ENCODE measurements at places on chromosomes 2 and 18. TPM values are rescaled to one million over a fixed set of nuclear protein-coding genes. Genes with fewer than 3 reads are reported as not detected.

- no peak overlapping the region for H3K4me3 ChIP-seq
- DNase-seq, result no peak
- no peaks in the 10 kb centered on the region for H3K27me3 ChIP-seq
These were observed 18.6 kb upstream of the CNDP1 start for GRCh38 chr18:74515620-74516231.

- no peaks in the 10 kb centered on the region for H3K27me3 ChIP-seq
- no peak for DNase-seq
- no peaks in the 10 kb centered on the region for H3K36me3 ChIP-seq
- H3K4me1 ChIP-seq, result peaks cover 5% of the 10 kb centered on the region
- no peak overlapping the region for H3K4me3 ChIP-seq
These were observed 96.2 kb upstream of the SNTG2 start for GRCh38 chr2:854460-854859.

- H3K4me3 ChIP-seq, result no peak overlapping the region
- H3K27ac ChIP-seq, result no peak overlapping the region
- no peaks in the 10 kb centered on the region for H3K27me3 ChIP-seq
- H3K36me3 ChIP-seq, result no peaks in the 10 kb centered on the region
- no peaks in the 10 kb centered on the region for H3K4me1 ChIP-seq
These were observed 456.3 kb downstream of the DLGAP1 start for GRCh38 chr18:3998698-3999333.

Gene CAPN14
- total RNA-seq, result 0.92 TPM

- no peak overlapping the region for H3K27ac ChIP-seq
- H3K36me3 ChIP-seq, result no peaks in the 10 kb centered on the region
- no peak overlapping the region for H3K4me3 ChIP-seq
- no peaks in the 10 kb centered on the region for H3K4me1 ChIP-seq
These were observed 33.8 kb downstream of the INSIG2 start for GRCh38 chr2:118121986-118122524.

DNA sequence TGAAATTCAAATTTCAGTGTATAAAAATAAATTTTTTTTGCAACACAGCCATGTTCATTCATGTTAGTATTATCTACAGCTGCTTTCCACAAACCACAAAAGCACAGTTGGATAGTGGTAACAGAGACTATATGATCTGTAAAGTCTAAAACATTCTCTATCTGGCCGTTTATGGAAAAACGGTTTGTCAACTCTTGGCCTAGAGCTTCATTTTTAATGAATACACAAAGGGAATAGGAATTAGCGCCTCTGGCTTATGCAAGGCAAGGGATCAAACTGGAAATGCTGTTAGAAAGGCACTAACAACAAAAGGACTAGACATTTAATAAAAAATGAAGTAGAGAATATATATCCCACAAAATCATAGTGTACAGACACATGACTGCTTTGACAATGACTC is 211.9 kb downstream of the EXOC6B start:
- H3K36me3 ChIP-seq, result no peaks in the 10 kb centered on the region
- H3K27ac ChIP-seq, result no peak overlapping the region
- no peak overlapping the region for H3K4me3 ChIP-seq
- DNase-seq, result no peak
- H3K27me3 ChIP-seq, result no peaks in the 10 kb centered on the region

DNA sequence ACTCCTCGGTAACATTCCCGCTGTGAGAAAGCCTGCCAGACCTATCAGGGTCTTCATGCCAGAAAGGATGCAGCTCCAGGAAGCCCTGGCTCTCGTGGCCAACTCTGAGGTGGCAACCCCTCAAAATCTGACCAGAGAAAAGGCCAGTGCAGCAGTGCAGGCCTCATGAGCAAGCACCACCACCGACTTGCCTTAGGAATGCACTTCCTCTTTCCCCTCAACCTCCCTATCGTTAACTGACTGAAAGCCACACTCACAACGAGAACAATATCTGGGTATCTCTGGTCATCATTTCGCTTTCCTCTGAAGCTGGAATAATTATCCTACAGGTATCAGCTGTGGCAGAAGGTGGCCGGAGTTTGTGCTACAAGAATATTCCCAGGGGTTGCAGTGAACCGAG is 101.4 kb upstream of the POU3F3 start:
- no peak overlapping the region for H3K4me3 ChIP-seq
- no peaks in the 10 kb centered on the region for H3K4me1 ChIP-seq
- no peak for DNase-seq
- H3K27ac ChIP-seq, result no peak overlapping the region
- H3K36me3 ChIP-seq, result no peaks in the 10 kb centered on the region

Gene ITGA6
- 179 TPM for total RNA-seq

Gene VIL1
- total RNA-seq, result 0.22 TPM

- H3K27ac ChIP-seq, result no peak overlapping the region
- H3K4me1 ChIP-seq, result no peaks in the 10 kb centered on the region
- H3K4me3 ChIP-seq, result no peak overlapping the region
- no peaks in the 10 kb centered on the region for H3K36me3 ChIP-seq
These were observed 365.3 kb downstream of the RND3 start for GRCh38 chr2:150122156-150122555.

GRCh38 chr2:148796735-148797512 is 78.1 kb upstream of the KIF5C start:
- no peaks in the 10 kb centered on the region for H3K27me3 ChIP-seq
- DNase-seq, result no peak
- H3K4me1 ChIP-seq, result no peaks in the 10 kb centered on the region
- no peak overlapping the region for H3K27ac ChIP-seq
- no peak overlapping the region for H3K4me3 ChIP-seq

DNA sequence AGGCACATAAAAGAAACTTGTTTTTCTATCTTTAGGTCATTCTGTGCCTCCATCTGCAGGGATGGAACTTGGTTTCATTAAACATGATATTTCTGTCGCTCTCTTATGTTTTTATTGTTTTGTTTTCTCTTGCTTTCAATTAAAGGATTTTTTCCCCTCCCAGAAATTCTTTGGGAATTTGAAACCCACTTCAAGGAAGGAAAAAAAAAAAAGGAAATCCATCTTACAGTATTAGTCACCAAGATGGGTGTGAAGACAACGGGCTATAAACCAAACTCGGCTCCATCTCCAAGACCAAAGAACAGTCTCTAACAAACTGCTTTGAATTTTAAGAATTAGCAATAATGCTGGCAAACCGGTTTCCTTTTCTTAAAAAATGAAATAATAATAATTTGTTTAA is 244.1 kb downstream of the BCL11A start:
- H3K27me3 ChIP-seq, result no peaks in the 10 kb centered on the region
- no peaks in the 10 kb centered on the region for H3K4me1 ChIP-seq
- no peak overlapping the region for H3K4me3 ChIP-seq
- no peaks in the 10 kb centered on the region for H3K36me3 ChIP-seq
- DNase-seq, result no peak
- no peak overlapping the region for H3K27ac ChIP-seq

Gene LBX2
- 0.44 TPM for total RNA-seq

Gene SOWAHC
- total RNA-seq, result 0.89 TPM

DNA sequence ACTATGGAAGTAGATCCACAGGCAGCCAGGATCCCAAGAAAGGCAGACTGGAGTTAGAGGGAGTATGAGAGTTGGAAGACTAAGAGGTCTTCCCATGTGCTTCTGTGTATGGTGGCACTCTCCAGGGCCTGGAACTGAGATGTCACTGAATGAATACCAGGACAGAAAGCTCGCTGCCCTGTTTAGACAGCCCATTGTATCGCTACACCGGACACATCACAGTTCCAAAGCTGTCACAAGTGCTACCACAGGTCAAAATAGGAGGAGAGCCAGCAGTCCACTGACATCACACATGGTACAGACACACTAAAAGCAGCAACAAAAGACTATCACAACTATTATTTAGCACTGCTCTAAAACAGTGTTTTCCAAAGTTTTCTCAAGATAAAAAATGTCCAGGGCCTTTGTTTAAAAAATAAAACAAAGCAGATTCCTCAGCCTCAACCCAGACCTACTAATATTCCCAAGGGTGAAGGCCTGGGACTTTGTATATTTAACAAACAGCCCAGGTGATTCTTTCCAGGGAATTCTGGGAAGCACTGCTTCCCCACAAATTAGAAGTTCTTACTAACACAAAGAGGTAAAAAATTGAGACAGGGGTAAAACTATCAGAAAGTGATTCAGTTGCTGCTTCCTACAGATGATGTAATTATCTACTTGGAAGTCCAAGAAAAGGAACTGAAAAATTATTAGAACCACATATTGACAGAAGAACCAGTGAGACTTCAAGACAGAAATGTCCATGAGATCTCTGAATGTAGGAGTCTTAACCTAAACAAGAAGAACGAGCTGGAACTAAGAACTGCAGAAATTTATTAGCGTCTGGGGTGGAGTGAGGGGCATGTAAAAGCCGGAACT is 116.0 kb downstream of the DTNB start:
- H3K27me3 ChIP-seq, result no peaks in the 10 kb centered on the region
- DNase-seq, result no peak
- H3K4me3 ChIP-seq, result no peak overlapping the region
- H3K4me1 ChIP-seq, result peaks cover 8% of the 10 kb centered on the region

Gene CFC1
- not detected for total RNA-seq

Gene C2orf81
- 6.8 TPM for total RNA-seq

DNA sequence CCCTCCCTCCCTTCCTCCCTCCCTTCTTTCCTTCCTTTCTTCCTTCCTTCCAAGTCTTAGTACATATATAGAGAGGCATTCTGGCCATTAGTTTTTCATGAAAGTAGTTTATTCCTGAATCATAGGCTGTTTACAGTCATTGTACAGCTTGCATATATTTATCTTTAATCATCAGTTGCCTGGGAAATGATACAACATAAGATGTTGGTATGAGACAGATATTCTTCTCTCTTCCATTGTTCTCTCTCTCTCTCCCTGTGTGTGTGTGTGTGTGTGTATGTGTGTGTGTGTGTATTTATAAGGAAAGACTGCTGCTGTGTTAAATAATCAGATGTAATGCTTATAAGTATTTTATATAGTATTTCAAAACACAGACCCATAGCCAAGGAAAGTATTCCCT is 289.8 kb upstream of the UBE2E3 start:
- H3K36me3 ChIP-seq, result no peaks in the 10 kb centered on the region
- no peak overlapping the region for H3K27ac ChIP-seq
- no peak overlapping the region for H3K4me3 ChIP-seq
- no peaks in the 10 kb centered on the region for H3K27me3 ChIP-seq
- DNase-seq, result no peak
- no peaks in the 10 kb centered on the region for H3K4me1 ChIP-seq

Gene ALLC
- not detected for total RNA-seq

Gene FLACC1
- total RNA-seq, result 6.2 TPM

DNA sequence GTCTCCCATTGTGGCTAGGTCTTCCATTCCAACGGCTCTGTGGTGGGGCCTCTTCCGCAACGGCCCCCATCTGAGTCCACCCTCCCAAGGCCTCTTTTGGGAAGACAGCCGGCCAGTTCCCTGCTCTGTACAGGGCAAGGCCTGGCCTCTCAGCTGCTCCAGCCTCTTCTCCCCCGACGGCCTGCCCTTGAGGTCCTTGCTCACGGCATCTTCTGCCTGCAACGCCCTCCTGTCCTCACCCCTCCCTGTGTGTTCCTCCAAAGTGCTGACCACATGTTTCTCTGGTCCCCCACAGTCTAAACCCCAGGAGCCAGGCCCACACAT is 16.0 kb downstream of the HS6ST1 start:
- no peaks in the 10 kb centered on the region for H3K4me1 ChIP-seq
- H3K27me3 ChIP-seq, result no peaks in the 10 kb centered on the region
- no peak for DNase-seq
- no peak overlapping the region for H3K27ac ChIP-seq

DNA sequence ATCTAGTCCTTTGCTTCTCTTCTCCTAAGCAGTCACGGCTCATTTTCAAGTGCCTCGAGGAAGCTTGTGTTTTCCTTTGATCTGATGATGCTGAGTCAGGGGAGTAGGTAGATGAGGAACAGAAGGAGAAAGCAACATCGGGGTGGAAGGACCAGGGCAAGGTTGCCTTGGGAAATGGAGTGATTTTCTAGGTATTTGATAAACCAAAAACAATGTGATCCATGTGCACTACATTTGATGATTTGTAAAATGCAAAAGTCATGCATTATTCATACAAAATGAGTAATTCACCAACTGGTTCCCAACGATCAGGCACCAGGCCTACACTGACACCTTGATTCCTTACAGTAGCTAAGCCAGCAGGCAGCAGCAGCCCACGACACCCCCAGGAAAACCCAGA is 205.3 kb downstream of the ANAPC1 start:
- DNase-seq, result no peak
- no peak overlapping the region for H3K27ac ChIP-seq
- no peaks in the 10 kb centered on the region for H3K4me1 ChIP-seq
- no peak overlapping the region for H3K4me3 ChIP-seq

DNA sequence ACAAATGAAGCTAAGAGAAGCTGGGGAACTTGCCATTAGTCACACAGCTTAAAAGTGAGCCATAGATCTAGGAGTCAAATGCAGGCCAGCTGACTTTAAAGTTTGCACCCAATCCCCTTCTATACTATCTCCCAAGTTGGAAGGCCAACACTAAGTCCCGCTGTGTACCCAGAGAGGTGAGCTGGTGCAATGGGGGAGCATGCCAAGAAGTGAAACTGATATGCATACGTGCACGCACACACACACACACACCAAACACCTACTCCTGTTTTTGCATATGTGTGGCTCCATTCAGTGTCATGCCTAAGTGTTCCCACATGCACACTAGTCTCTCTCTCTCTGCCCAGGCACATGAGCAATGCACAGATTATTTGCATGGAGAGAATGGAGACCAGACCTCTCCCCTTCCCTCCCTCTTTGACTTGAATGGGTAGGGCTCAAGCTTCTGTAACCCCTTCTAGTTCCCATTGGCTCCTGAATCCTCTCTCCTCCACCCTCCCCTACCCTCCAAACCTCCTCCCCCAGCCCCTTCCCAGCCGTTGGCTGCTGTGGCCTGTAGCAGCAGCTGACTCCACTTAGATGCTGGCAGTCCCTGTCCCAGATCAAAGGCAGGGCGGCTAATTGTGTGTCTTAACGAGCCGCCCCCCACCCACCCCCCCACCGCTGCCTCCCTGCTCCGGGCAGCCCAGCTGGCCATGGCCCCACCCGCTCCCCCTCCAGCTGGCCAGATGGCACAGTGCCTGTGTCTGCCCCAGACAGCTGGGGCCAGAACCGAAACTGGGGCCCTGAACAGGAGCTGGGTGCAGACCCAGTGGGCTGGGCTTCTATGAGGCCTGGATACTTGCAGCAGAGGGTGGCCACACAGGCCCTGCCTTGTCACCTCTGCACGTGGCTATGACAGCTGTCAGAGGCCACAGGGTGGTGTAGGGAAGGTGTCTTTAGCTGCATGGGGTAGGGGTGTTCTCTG is 5.6 kb downstream of the WNT10A start:
- H3K36me3 ChIP-seq, result no peaks in the 10 kb centered on the region
- no peak overlapping the region for H3K4me3 ChIP-seq
- no peaks in the 10 kb centered on the region for H3K27me3 ChIP-seq
- no peak for DNase-seq
- H3K4me1 ChIP-seq, result peaks cover 19% of the 10 kb centered on the region

Gene RAB6C
- not detected for total RNA-seq

Gene ANKRD62
- total RNA-seq, result not detected

Gene ALK
- not detected for total RNA-seq

- H3K27me3 ChIP-seq, result no peaks in the 10 kb centered on the region
- H3K4me3 ChIP-seq, result no peak overlapping the region
- no peaks in the 10 kb centered on the region for H3K36me3 ChIP-seq
- no peaks in the 10 kb centered on the region for H3K4me1 ChIP-seq
- DNase-seq, result no peak
These were observed 162.7 kb upstream of the ETAA1 start for GRCh38 chr2:67234440-67234839.

- H3K27ac ChIP-seq, result no peak overlapping the region
- H3K4me3 ChIP-seq, result no peak overlapping the region
- H3K27me3 ChIP-seq, result no peaks in the 10 kb centered on the region
These were observed 1186.3 kb upstream of the CELF4 start for GRCh38 chr18:38751898-38752297.

- H3K36me3 ChIP-seq, result no peaks in the 10 kb centered on the region
- H3K27me3 ChIP-seq, result no peaks in the 10 kb centered on the region
- H3K27ac ChIP-seq, result no peak overlapping the region
- no peak for DNase-seq
- no peak overlapping the region for H3K4me3 ChIP-seq
- no peaks in the 10 kb centered on the region for H3K4me1 ChIP-seq
These were observed 260.9 kb downstream of the DSC3 start for GRCh38 chr18:30781601-30782000.
